ENCODE measurements at places on chromosomes 3 and 15. TPM values are rescaled to one million over a fixed set of nuclear protein-coding genes. Genes with fewer than 3 reads are reported as not detected.

DNA sequence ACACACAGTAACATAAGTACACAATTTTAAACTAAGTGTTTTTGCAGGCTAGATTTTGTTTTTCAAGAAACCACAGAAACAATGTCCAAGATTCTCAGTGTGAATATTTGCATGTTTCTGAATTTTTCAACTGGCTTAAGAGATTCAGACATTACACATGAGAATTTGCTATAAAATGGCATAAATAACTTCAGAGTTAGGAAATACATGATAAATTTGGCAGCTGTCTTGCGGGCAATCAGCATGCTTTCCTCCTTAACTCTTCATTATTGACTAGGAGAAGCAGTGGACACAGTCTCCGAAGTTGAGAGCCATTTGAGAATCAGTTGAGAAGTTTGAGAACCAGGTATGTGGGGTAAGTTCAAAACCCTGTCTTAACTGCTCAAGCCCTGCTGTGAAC, 625.6 kb upstream of the SGO1 start:
- DNase-seq = no peak

The TRPM1 gene
- total RNA-seq = 0.19 TPM

DNA sequence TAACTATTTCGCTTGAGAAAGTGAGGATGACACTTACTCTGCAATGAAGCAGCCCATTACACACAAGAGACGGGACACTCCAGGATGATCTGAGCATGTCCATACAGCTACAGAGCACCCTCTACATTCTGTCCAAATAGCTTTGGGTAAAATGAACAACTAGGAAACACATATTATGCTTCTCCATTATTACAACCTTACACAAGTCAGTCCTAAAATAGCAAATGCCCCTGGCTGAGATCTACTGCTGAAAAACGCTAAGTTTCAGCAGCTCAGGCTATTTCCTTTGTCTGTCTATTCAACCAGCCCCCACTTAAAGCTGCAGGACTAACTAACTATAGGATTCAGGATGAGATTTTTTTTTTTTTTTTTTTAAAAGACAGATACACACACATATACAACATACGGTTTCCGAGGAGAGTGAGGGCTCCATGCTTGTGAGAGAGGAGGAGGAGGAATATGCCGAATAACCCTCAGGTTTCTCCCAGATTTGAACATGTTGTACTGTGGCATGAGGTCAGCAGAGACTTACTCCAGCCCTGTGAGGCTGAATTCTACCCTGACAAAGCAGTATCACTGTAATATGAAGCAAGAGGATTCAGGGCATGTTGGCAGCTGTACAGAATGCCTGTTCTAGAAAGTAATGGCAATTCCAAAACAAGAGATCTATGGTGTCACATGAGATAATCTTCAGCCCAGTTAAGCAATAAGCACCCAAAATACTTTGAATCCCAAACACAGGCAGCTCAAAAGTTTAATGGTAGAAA, 117.3 kb upstream of the PLXND1 start:
- no peak for DNase-seq

- no peak for DNase-seq
Observed at GRCh38 chr15:91908391-91908790, 54.9 kb downstream of the SLCO3A1 start.

DNA sequence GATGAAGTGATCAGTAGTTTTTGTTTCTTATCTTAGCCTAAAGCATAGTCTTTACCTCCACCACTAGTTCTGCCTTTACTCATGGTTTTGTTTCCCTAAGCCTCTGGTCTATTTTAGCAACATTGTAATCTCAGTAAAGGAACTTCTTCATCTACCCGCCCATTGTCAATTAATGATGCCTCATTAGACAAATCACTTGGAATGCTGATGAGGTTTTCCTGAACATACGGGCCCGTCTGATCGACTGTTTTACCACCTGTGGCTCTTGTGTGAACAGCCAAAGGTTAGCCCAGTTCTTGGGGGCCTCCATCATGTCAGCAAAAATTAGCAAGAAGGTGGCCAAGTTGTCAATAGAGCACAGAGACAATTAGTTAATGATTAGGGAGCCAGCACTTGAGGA, 470.1 kb upstream of the ARRDC4 start:
- no peak for DNase-seq

The SLC2A2 gene
- total RNA-seq = not detected

DNA sequence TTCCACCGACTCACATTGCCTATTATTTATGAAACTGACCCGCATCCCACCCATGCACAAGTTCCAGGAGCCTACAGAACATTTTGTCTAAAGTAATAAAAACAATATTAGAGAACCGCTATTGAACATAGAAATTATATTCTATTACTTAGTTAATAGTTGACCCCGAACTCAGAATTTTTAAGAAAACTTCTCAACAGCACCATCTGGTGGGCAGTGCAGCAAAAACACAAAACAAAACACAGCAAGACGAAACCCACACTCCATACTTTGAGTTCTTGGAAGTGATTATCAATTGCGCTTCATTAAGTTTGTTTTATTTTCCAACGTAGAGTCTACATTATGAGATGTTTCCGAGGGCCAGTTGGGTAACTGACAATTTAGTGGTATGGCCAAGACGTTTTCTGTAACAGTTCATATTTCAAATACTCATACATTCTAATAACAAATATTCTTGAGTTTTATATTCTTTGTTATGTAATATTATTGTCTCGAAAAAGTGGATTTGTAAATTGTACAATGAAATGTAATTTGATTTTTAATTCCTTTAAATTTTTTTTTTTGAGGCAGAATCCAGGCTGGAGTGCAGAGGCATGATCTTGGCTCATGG, 24.0 kb upstream of the C3orf70 start:
- no peak for DNase-seq

- DNase-seq = no peak
Observed at GRCh38 chr3:18345015-18345367, 80.1 kb downstream of the SATB1 start.

The IQCH gene
- 1.6 TPM for total RNA-seq

GRCh38 chr3:23712656-23713559, 92.8 kb upstream of the UBE2E1 start:
- DNase-seq = no peak

GRCh38 chr15:41561777-41562145, 2.7 kb downstream of the TYRO3 start:
- no peak for DNase-seq

The ITPR1 gene
- total RNA-seq = 42.6 TPM

DNA sequence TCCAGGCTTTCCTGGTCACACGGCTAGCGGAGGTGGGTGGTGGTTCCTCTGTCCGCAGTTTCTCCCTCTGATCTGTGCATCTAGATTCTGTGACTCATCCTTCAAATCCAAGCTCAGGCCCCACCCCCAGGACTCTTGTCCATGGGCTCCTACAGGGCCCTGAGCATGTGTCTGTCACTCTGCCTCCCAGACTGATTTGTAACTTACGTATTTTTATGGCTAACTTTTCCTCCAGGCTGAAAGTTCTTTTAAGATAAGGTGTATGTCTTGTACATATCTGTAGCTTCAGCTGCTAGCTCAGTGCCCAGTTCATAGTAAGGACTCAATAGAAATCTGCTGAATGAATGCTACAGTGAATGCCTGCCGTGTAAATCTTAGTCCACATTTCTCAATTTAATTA, 8.0 kb downstream of the ESYT3 start:
- no peak for DNase-seq

The CHRNA7 gene
- 0.88 TPM for total RNA-seq

DNA sequence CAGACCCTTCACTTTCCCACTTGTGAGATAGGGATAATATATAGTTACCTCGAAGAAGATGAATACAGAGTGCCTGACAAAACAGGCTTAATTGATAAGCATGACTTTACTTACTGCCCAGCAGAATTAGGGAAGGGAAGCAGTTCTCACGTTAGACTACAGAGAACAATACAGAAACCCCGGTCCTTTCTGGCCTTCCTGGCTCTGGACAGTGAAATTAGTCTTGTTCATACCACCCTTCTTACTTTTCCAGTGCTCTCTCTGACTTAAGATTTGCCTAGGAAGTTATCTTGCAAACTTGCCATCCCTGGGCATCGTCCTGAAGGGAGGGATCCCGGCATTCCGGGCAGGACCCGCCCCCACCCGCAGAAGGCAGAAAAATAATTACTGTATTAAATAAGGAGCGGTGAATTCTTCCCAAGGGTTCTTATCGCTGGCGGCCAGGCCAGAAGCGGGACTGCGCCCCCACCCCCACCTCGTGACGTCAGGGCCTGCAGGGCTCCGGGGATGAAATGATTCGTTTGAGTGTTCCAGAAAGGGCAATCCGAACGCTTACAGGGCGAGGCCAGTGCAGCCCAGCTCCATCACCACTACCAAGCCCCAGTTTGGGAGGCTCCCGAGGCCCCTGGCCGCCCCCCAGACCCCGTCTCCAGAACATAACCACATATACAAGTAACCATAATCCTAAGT, 8.4 kb downstream of the SOX2 start:
- DNase-seq = no peak

The SLC33A1 gene
- 24.5 TPM for total RNA-seq

The EFCC1 gene
- total RNA-seq = 0.72 TPM

The SLC22A13 gene
- total RNA-seq = 0.95 TPM

The KIF7 gene
- total RNA-seq = 9.0 TPM

DNA sequence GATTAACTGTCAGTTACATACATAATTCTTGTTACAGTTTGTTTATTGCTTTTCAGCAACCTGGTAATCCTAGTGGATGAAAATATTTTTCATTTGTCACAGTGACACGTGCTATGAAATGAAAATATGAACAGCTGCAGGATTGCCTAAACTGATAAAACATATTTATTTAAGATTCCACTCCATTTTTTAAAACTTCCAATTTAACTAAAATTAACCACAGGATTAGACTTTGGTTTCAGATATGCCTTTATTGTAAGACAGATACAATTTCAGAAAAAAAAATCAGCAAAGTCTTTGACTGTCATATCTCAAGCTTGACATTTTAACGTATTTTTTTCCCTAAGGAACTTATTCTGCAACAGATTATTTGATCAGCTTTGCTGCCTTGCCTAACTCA, 550.7 kb downstream of the ROBO1 start:
- DNase-seq = no peak

The CLEC3B gene
- total RNA-seq = 58.9 TPM

DNA sequence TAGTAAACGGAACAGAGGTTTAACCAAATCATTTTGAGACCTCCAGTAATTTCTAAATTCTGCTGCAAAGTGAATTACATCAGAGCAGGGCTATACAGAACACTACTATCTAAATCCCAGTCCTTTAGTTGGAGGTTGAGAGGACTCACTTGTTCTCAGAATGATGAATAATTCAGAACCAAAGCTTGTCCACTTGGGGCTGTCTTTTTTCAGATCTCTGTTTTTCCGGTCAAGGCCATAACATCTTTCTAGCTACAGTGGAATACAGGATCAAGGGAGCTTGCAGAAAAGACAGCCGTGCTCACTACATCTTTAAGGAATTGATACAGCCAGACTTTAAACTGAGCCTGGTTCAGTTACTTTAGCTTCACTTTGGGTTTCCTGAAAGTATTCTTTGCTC, 194.5 kb downstream of the EFHB start:
- DNase-seq = no peak

- DNase-seq = no peak
Observed at GRCh38 chr3:154730186-154730585, 300.2 kb upstream of the GPR149 start.

DNA sequence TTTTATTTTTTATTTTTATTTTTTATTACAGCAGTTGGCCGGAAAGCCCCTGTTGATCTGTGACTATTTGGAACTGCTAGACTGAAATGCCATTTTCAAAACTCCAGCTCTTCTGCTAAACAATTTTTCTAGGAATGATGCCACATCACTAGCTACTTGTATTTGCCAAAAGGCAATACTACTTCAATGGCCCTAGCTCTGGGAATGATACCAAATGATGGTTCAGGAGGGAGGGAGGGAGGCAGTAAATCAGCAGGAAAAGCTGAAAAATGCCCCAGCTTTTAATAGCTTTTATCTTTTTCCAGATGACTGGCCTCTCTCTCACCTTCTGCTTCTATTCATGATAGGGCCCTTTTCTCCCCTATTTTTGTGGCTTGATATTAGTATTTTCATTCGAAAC, 2.6 kb upstream of the CHL1 start:
- no peak for DNase-seq

DNA sequence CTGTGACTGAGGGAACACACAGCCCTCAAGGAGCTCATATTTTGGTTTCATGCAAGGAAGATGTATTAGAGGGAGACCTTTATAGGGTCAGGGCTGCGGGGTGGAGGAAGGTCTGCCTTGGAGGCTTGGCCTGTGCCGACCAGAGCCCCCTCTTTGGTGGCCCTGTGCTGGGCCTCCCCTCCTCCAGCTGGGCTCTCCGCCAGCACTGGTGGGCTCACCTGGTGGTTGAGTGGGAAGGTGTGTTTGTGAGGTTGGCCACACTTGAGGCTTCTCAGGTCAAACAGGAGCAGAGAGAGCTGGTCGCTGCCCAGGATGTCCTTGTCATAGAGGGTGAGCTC, 2.6 kb downstream of the PLA2G4F start:
- no peak for DNase-seq

- DNase-seq = no peak
Observed at GRCh38 chr15:40590667-40591050, 3.4 kb upstream of the KNL1 start.

The GABRR3 gene
- not detected for total RNA-seq

GRCh38 chr15:29270169-29270955, 740 bp upstream of the NSMCE3 start:
- no peak for DNase-seq

DNA sequence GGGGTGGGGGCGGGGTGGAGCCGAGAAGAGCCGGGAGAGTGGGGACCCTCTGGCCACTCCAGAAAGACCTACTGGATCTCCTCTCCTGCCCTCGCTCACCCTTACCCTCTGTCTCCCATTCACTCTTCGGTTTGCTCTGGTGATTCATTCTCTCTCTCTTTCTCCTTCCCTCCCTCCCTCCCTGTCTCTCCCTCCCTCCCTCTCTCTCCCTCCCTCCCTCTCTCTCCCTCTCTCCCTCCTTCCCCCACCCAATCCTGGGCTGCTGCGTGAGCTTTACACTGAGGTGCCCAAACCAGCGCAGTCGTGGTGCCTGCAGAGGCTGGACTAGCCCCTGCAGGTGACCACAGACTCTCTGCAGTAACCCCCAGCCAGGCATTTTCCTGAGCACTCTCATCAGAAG, 32.2 kb upstream of the ADAMTS17 start:
- no peak for DNase-seq

The ACTRT3 gene
- total RNA-seq = 2.3 TPM

DNA sequence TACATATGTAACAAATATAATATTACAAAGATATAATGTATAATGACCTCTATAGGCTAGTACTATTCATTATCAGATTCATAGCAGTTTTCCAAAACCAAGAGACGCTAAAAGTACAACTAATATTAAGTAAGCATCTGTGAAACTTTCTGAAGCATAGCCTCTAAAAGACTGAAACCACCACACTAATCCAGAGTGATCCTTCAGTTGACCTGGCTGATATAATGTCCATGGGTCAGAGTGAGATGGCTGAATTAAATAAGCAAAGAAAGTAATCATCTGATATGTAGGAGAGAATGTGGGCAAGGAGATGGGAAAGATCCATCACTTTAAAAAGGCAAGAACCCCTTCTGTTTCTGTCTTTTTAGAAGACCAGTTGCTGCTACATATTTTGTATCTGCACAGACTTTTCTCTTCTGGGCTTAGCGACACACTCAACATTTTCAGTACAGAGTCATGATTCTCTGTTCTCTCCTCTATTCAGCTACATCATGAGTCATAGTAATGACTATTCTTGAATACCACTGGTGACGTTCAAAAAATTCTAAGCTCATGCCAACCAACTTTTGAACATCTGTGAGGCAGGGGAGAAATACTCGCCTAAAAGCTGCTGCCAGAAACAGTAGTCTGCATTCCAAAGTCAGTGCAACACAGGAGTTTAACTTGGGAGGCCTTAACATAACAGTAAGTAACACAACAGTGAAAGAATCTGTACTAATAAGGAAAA, 149.6 kb downstream of the MAGI1 start:
- DNase-seq = no peak

- no peak for DNase-seq
Observed at GRCh38 chr3:62923066-62923465, 47.9 kb upstream of the CADPS start.
